NCI-H1105 treated with DMSO at 0.1 percent for 48 hours (cell line): ENCODE measurements at places on chromosomes 7 and 10.

- DNase-seq, result no peak
Measured at GRCh38 chr7:12314199-12314598, 89.5 kb downstream of the VWDE start.

- no peak for DNase-seq
Measured at GRCh38 chr7:45138433-45139267, 18.9 kb upstream of the RAMP3 start.

DNA sequence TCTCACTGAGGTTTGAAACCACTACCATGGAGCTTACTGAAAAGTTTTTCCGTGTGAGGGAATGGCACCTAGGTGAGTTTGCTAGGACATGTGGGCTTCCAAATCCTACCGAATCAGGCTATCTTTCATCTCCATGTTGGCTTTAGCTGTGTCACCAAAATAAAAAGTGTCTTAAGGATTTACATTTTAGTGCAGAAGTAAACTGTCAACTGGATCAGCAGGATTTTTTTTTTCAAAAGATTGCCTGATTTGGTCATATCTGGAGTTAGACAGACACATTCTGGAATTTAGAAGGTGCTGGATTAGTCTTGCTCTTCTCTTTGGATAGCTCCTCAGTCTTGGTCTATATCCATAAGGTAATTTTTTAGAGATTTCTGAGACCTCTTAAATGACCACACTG, 5.5 kb downstream of the ARID5B start:
- no peak for DNase-seq

DNA sequence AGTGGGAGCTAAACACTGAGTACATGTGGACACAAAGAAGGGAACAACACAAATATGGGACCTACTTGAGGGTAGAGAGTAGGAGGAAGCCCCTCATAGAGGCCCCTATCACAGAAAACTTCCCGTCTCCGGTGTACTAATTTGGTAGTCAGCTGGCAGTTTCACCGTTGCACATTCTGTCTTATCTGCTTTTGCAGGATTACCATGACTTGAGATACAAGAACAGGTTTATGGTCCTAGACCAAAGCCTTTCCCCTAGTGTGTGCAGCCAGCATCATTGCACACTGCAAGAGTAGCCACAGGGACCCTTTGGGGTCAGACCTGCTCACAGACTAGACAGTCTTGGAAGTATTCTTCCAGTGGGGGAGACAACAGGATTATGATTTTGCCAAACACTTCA, 5.9 kb upstream of the IFIT1B start:
- no peak for DNase-seq

DNA sequence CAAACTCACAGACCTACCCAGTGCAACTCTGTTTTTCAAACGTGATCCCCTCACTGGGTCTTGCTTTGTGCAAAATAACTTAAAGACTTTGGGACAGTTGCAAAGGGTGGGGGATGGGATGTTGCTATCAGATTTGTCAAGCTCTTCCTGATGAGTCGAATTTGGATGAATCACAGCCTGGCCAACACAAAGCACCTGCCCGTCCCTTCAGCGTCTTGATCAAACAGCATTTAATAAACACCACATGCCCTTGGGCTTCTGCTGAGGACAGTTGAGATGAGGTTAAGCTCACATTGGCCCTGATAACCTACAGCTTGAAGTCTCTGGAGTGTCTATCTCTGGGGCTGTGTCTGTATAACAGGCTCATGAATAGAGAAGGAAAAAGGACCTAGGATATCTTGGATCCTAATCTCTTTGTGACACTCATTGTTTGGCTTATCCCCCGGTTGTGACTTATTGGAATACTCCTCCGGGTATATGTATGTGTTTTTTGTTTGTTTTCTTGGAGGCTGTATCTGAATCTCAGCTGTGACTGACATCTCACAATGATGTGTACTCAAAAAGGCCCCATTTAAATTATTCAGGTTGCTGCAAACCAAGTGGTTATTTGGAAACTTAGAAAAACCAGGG, 132.6 kb upstream of the NAMPT start:
- DNase-seq, result no peak

- no peak for DNase-seq
Measured at GRCh38 chr10:1574719-1575118, 162.6 kb downstream of the ADARB2 start.

DNA sequence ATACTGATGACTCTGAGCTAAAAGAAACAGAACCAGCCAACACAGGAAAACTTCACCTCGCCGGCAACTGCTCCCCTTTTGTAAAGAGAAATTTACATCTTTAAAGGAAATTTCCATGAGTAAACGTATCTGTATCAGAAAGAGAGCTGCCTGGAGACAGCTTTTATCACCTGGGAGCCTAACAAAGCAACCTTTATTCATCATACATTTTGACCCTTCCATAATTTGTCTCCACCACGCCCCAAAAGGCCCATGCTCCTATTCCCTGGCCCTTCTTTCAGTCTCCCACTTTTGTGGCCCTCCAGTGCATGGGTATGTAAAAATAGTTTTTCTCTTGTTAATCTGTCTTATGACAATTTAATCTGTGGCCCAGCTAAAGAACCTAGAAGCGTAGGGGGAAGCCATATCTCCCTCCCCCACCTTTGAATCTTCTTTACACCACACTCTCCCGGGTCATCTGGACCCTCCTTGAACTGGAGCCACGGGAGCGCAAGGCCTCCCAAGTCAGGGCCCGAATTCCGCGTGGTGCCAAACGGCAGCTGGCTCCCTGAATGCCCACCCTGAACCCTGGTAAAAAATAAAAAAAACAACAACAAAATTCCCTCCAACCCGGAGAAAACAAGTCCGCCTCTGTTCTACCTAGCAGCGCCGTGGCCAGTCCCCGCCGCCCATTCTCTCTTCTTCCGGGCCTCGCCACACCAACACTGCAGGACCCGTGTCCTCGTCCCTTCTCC, 15.4 kb upstream of the FKBP9 start:
- DNase-seq, result no peak

GRCh38 chr10:89837165-89838043, 136.0 kb downstream of the KIF20B start:
- DNase-seq, result no peak

DNA sequence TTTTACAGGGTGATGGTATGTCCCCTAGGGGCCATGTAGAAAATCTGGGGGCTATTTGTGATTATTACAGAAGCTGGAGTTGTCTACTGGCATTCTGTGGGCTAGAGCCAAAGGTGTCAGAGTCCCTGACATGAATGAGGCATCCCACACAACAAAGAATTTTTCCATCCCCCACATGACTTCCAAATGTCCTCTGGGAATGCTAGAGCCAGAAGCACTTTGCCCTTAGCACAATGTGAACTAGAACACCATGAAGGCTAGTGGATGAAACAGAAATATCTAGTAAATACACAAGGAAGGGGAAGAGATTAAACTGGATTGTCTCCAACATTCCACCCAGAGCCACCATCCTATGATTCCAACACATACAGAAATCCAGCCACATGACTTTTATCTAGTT, 46.9 kb downstream of the FAM13C start:
- no peak for DNase-seq

GRCh38 chr10:13642293-13642692, 55.5 kb downstream of the PRPF18 start:
- DNase-seq, result no peak

DNA sequence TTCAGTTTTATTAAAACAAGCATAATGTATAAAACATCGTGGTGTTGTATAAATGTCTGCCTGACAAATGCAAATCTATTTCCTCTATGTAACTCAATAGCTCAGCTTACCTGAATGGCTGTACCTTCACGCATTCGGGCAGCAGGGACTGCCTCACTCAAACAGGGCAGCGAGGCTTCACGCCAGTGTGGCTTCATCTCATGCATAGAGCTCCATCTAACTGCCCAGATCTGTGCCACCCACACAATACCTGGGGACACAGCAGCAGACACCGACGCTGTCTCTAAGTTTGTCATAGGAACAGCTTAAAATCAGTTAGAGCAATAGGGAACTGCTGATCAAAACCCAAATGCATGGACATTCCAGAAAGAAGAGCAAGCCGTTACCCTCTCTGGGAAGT, 182.8 kb upstream of the ANKRD30A start:
- DNase-seq, result peak; percentile 0

- DNase-seq, result no peak
Measured at GRCh38 chr7:99788554-99788953, 4.6 kb upstream of the CYP3A4 start.

GRCh38 chr7:1705856-1706255, 35.8 kb downstream of the ELFN1 start:
- no peak for DNase-seq

DNA sequence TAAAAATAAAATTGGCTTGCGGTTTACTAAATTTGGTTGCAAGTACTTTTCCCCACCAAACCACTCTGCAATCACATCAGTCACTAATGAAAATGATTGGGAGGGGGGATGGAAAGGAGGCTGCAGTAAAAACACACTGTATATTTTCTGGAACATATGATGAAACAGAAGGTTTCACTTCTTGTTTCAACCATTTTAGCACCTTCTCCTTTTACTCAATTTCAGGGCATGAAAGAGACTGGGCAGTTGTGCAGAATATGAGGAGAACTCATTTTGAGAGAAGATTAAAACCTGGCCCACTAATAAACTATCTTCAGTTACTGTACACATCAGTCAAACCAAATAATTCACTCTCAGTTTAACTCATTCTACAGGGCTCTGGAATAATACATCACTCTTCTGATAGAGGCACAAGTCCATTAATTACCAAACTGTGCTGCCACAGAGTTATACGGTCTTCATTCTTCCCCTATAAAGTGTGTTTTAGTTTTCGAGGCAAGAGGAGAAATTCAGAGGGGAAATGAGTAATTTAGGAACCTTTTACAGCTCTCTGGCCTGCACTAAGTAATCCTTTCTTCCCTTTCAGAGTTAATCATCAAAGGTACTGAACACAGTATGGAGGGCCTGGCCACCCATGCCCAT, 25.5 kb downstream of the JAZF1 start:
- no peak for DNase-seq

DNA sequence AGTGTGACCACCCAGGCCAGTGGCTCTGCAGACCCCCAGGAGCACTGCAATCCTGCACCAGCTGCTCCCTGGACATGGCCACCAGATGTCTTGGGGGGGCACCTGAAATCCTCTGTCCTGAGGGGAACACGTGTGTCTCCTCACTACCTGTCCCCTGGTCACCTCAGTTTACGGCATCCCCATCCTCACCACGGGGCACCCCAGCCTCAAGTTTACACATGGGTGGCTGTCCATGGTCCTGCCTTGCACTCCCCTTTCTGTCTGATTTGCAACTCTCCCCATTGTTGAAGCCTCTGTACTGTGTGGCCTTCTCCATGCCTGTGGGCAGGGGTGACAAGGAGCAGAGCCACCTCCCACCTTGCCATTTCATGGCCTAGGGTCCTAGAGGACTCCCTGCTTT, 67.2 kb downstream of the RAMP3 start:
- DNase-seq, result no peak

GRCh38 chr7:29106669-29106988, 39.7 kb downstream of the CPVL start:
- DNase-seq, result no peak

DNA sequence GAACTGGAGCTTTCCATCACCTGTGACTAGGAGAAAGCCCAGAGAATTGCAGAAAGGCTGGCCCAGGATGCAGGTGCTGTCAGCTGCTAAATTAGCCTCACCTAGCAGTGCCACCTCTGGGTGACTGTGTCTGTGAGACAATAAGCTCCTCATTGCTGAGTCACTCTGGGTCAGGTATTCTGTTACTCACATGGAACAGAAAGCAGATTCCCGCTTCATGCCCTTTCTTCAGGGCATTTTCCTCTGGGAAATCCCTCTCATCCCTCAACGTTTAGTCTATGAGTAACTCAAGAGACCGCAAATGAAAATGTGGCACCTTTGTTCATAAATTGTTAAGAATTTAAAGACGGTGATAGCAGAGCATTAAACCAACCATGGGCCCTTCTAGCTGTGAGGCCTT, 184.0 kb downstream of the ADAM12 start:
- DNase-seq, result no peak

- DNase-seq, result no peak
Measured at GRCh38 chr7:148711191-148712102, 12.7 kb downstream of the CUL1 start.

GRCh38 chr10:15528859-15529239, 157.8 kb upstream of the FAM171A1 start:
- no peak for DNase-seq

DNA sequence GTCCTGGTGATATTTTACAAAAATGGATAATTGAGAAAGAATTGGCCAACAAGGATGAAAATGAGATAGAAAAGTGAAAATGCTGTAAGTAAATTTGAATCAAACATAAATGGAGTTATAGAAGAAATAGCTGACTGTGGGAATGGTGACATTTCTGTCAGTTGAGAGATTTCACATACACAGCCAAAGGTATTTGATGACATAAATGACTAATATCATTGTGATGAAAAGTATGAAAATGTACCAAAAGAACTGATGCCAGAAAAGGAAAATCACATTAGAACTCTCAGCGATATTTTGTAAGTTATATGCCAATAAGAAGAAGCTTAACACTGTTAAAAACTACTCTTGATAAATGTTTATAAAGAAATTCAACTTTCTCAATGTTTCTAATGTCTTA, 54.9 kb downstream of the TFPI2 start:
- no peak for DNase-seq
